ENCODE measurements at places on chromosomes 1 and 21.

- no peak for DNase-seq
Observed at GRCh38 chr1:84541679-84542078, 32.6 kb downstream of the CTBS start.

DNA sequence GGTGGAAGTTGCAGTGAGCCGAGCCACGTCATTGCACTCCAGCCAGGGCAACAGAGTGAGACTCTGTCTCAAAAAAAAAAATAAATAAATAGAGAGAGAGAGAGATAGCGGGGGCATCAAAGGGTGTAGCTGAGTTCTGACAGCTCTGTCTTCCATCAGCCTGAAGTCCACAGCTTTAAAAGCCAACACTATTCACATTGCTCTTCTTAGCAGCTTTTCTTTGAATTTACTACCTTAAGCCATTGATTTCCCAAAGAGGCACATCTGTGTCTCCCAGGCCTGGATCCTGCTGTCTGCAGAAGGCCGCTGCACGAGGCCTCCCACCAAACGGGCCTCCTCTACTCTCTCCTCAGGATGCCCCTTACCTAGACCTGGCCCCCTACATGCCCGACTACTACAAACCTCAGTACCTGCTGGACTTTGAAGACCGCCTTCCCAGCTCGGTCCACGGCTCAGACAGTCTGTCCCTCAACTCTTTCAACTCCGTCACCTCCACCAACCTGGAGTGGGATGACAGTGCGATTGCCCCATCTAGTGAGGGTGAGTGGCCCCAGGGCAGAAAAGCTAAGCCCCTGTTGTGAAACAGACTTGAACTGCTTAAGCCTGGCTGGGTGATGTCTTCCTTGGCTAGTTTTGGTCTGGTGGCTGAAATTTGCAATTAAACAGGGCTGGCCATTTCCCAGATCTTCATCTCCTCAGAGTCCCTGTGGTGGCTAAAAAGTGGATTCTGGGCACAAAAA lies 16.5 kb upstream of the SLC25A34 start:
- no peak for DNase-seq

DNA sequence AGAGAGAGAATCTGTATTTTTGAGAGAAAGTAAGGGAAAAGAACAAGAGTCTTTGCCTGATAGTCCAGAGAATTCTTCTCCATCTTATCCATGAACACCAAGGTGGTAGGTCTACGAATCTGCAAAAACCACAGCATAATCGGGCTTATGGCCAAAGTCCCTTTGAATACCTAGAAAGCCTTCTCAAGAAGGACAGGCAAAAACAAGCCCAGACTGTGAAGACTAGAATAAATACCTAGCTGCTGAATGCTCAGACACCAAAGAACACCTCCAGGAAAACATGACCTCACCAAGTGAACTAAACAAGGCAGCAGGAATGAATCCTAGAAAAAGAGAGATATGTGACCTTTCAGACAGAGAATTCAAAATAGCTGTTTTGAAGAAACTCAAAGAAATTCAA lies 79.2 kb downstream of the HFM1 start:
- DNase-seq: no peak

GRCh38 chr1:4752059-4752458 lies 97.7 kb downstream of the AJAP1 start:
- no peak for DNase-seq

GRCh38 chr1:23194119-23194984 lies 22.9 kb downstream of the HTR1D start:
- DNase-seq: peak; percentile 49

GRCh38 chr1:43049481-43049880 lies 90.8 kb upstream of the SLC2A1 start:
- DNase-seq: peak; percentile 25

DNA sequence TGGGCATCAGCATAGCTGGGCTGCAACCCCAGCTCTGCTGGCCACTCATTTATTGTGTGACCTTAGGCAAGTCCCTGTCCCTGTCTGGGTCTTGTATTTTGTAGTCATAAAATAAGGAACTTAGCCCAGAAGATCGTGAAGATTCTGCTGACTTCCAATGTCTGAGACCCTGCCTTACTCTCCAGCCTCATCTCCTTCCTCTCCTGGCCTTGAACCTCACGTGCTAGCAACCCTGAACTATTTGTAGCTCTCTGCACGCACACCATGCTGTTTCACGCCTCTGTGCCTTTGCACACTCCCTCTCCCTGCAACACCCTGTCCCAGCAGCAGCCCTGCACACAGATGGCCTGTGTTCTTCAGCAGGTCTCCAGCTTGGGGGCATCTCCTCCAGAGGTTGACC lies 121.1 kb downstream of the LACTBL1 start:
- no peak for DNase-seq

GRCh38 chr1:36595349-36595748 lies 112.6 kb upstream of the CSF3R start:
- no peak for DNase-seq

- no peak for DNase-seq
Observed at GRCh38 chr1:15148941-15149340, 4.6 kb upstream of the TMEM51 start.

GRCh38 chr1:64124704-64125440 lies 78.6 kb upstream of the UBE2U start:
- DNase-seq: no peak

- no peak for DNase-seq
Observed at GRCh38 chr1:202227053-202227672, 33.6 kb downstream of the LGR6 start.

DNA sequence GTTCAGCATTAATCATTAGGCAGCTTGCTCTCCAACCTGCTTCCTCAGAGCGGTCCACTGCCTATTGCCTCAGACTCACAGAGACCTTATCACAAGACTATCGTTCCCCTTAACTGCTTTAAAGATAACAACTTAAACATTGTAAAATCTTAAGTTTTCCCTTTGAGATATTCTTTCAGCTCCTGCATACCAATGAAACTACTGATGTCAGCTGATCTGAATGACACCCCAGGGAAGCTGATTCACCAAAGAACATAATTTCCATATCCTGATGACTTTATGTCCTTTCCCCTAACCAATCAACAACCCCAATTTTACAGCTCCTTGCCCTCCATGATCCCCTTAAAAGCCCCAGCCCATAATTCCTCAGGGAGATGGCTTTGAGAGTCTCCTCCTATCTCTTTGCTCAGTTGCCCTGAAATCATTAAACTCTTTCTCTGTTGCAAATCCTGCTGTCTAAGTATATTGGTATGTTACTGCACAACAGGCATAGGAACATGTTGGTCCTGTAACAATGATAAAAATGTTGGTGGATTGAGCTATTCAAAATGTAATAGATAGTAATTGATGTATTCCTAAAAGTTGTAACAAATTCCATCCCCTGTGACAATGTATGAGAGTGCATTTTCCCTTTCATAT lies 621.4 kb upstream of the RGS18 start:
- DNase-seq: peak; percentile 36

- DNase-seq: no peak
Observed at GRCh38 chr21:40936178-40936577, 89.2 kb upstream of the DSCAM start.

- peak; percentile 73 for DNase-seq
Observed at GRCh38 chr1:204398197-204399125, 13.2 kb downstream of the PPP1R15B start.

DNA sequence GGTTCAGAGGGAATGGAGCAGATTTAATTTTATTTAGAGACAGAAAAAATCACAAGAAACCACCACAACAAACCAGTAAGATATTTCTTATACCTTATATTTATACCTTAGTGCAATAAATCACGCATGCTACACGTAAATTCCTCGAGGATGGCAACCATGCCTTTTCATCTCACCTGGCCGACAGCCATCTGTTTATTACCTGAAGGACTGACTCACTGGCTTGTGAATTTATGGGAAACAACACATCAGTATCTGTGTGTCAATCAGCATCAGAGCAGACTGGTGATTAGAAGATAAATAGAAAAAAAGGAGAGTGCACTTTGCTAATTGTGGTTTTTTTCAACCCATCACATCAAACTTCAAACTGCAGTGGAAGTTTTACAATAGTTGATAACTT lies 58.4 kb downstream of the S1PR1 start:
- no peak for DNase-seq

DNA sequence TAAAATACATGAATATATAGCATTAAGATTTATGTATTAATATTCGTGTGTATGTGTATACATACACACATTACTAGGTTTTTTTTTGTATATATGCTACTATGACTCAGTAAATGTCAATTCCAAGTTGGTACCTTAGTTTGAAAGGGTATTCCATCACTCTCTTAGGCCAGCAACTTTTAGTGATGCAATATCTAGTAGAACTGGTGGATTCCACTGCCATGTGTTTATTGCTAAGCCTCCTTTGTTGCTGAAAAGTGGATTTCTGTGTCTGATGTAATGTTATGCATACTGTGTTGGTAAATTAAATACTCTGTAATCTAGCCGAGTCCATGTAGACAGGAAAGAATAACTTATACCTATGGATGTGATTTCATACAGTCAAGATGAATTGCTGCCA lies 16.9 kb upstream of the COL11A1 start:
- DNase-seq: peak; percentile 49

DNA sequence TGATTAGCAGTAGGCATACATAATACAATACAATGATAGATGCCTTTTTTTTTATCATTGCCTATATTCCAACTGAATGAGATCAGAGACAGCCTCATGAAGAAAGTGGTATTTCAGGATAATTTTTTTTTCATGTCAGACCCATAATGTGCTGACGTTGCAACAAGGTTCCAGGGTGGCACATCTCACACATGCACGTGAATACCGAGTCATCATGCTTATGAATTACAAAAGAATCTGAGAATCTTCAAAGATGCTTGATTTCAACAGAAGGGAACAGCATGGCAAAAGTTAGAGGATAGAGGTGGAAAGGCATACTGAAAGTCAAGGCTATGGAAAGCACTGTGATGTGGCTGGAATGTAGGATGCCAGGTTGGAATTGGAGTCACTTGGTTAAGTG lies 5.0 kb upstream of the RNF11 start:
- DNase-seq: peak; percentile 66

- DNase-seq: no peak
Observed at GRCh38 chr1:7345516-7345915, 425.6 kb upstream of the VAMP3 start.

GRCh38 chr1:40745176-40745575 lies 38.4 kb upstream of the KCNQ4 start:
- no peak for DNase-seq
